ENCODE measurements at places on chromosomes 6 and 20. TPM values are rescaled to one million over a fixed set of nuclear protein-coding genes. Genes with fewer than 3 reads are reported as not detected.

Gene ANGPT4
- 0.06 TPM for total RNA-seq

Gene UBD
- total RNA-seq, result not detected

Gene BTN1A1
- total RNA-seq, result not detected

Gene PRSS35
- total RNA-seq, result 4.5 TPM

Gene INSM1
- total RNA-seq, result 0.28 TPM

Gene FOXF2
- total RNA-seq, result not detected

Gene APCDD1L
- not detected for total RNA-seq

DNA sequence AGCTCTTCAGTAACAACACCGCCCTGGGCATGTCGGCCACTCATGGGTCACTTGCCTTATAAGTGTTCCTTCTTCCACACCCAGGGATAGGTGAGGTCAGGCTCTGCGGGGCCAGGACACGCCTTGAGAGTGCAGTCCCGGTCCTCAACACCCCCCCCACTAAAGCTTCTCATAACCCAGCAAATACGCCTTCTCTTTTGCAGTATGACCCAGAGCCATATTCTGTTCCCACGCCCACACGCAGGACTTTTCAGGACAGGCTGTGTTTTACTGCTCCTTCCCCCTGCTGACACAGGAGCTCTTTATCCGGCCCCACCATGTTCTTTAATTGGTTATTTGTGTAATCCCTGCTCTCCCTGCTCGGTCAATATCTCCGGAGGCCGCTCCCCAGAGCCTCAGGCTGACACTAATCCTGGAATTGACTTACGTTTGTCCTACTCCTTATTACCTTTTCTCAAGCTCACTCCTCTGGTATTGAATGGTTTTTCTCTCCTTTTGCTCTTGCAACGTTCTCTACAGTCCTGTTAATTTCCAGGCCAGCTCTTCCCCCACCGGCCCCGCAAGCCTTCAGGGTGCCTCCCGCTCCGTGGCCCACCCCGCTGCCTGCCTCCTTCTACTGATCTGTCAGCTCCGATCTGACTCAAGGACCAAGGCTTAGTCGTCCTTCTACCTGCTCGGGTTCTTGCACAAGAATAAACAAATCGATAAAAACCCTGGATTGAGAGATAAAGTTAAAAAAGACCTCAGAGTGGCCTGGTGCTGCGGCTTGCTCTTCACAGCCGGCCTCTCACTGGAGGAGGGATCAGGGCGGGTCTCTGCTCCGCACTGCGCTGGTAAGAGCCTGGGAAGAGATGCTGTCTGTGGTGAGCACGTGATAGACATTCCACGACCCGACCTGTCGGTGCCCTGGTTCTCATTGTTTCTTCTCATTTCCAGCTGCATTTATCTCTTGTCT lies 357.5 kb downstream of the ZFAND3 start:
- no peak overlapping the region for H3K27ac ChIP-seq
- DNase-seq, result peak; percentile 56
- no peak overlapping the region for H3K4me3 ChIP-seq
- no peaks in the 10 kb centered on the region for H3K36me3 ChIP-seq
- H3K27me3 ChIP-seq, result no peaks in the 10 kb centered on the region

DNA sequence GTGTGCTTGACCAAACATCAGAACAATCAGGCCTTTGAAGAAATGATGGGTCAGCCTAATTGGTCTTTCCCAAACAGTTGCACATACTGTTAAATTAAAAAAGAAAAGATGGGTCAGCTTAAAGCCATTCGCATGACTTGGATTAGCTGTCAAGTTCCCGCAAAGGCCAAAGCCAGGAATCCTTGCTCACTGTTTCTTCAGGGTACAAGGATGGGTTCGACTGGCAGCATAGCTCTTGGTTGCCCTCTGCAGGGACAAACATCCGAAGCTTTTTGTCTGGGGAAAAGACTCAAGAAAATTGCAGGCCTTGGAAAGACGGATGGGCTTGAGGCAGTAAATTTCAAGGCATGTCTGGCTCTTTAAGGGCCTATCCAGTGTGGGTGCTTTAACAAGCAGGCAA lies 168.0 kb downstream of the HDGFL1 start:
- no peaks in the 10 kb centered on the region for H3K27me3 ChIP-seq
- peaks cover 8% of the 10 kb centered on the region for H3K4me1 ChIP-seq
- no peak overlapping the region for H3K27ac ChIP-seq

- no peak overlapping the region for H3K4me3 ChIP-seq
- no peaks in the 10 kb centered on the region for H3K27me3 ChIP-seq
- no peaks in the 10 kb centered on the region for H3K36me3 ChIP-seq
- no peak overlapping the region for H3K27ac ChIP-seq
- DNase-seq, result no peak
- H3K4me1 ChIP-seq, result peaks cover 6% of the 10 kb centered on the region
Observed at GRCh38 chr6:11140056-11140455, 28.5 kb upstream of the ERVFRD-1 start.

- H3K36me3 ChIP-seq, result no peaks in the 10 kb centered on the region
- H3K4me1 ChIP-seq, result no peaks in the 10 kb centered on the region
- H3K27me3 ChIP-seq, result no peaks in the 10 kb centered on the region
- DNase-seq, result no peak
- no peak overlapping the region for H3K4me3 ChIP-seq
Observed at GRCh38 chr6:81265106-81265505, 487.4 kb downstream of the TENT5A start.

DNA sequence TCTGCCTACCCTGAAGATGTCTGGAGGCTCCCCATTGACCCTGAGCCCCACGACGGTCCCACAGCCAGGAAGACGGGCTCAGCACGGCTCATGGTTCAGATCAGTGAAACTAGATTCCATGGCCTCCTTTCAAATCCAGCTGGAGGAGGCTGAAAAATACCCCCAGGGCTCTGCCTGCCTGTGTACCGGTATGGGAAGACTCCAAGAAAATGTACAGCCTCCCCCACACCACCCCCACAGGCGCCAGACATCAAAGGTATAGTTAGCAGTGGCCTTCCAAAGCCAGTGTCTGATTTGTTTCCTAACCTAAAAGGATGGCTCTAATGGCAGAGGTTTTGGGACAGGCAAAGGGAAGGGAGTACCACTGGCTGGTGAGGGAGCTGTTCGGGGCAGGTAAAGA lies 86.2 kb upstream of the SNAP25 start:
- no peak overlapping the region for H3K4me3 ChIP-seq
- H3K27me3 ChIP-seq, result no peaks in the 10 kb centered on the region
- H3K27ac ChIP-seq, result no peak overlapping the region
- H3K36me3 ChIP-seq, result no peaks in the 10 kb centered on the region
- H3K4me1 ChIP-seq, result peaks cover 7% of the 10 kb centered on the region

DNA sequence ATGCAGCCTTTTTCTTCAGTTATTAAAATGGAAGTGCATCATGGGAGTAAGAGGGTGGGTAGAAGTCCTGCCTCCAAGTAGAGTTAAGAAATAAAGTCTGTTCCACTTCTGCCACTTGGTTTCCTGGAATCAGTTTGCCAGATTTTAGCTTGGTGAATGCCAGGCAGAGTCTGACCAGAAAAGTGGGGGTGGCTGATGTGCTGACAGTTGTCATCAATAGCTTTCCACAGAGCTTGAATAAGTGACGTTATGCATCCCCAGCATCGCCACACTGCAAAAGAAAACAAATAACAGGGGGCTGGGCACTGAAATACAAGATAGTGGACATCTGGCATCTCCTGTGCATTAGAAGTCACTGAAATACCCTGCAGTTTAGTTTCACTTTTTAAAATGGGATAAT lies 30.8 kb upstream of the CEP162 start:
- no peak overlapping the region for H3K27ac ChIP-seq
- no peak for DNase-seq
- no peaks in the 10 kb centered on the region for H3K27me3 ChIP-seq
- H3K4me1 ChIP-seq, result no peaks in the 10 kb centered on the region

- H3K27me3 ChIP-seq, result no peaks in the 10 kb centered on the region
- H3K4me3 ChIP-seq, result no peak overlapping the region
- DNase-seq, result no peak
- H3K4me1 ChIP-seq, result no peaks in the 10 kb centered on the region
- no peak overlapping the region for H3K27ac ChIP-seq
Observed at GRCh38 chr6:109295109-109295773, 87.0 kb downstream of the CD164 start.

GRCh38 chr20:10347086-10347880 lies 86.7 kb downstream of the MKKS start:
- DNase-seq, result no peak
- no peak overlapping the region for H3K27ac ChIP-seq
- peaks cover 3% of the 10 kb centered on the region for H3K4me1 ChIP-seq
- H3K4me3 ChIP-seq, result no peak overlapping the region
- no peaks in the 10 kb centered on the region for H3K27me3 ChIP-seq

- no peaks in the 10 kb centered on the region for H3K4me1 ChIP-seq
- no peak overlapping the region for H3K4me3 ChIP-seq
- H3K27ac ChIP-seq, result no peak overlapping the region
- H3K27me3 ChIP-seq, result no peaks in the 10 kb centered on the region
Observed at GRCh38 chr6:129130106-129130505, 247.2 kb downstream of the LAMA2 start.

GRCh38 chr6:34534146-34534545 lies 22.0 kb downstream of the SPDEF start:
- H3K27ac ChIP-seq, result no peak overlapping the region
- H3K36me3 ChIP-seq, result no peaks in the 10 kb centered on the region
- H3K4me1 ChIP-seq, result no peaks in the 10 kb centered on the region
- DNase-seq, result no peak

- no peaks in the 10 kb centered on the region for H3K36me3 ChIP-seq
- H3K27ac ChIP-seq, result no peak overlapping the region
- no peak for DNase-seq
- no peaks in the 10 kb centered on the region for H3K27me3 ChIP-seq
- no peaks in the 10 kb centered on the region for H3K4me1 ChIP-seq
Observed at GRCh38 chr20:42007251-42007650, 389.1 kb upstream of the CHD6 start.

- H3K36me3 ChIP-seq, result no peaks in the 10 kb centered on the region
- H3K27ac ChIP-seq, result no peak overlapping the region
- no peak overlapping the region for H3K4me3 ChIP-seq
- DNase-seq, result no peak
- H3K27me3 ChIP-seq, result no peaks in the 10 kb centered on the region
Observed at GRCh38 chr20:1631309-1632151, 11.7 kb upstream of the SIRPB1 start.

GRCh38 chr20:2838170-2838797 lies 2.2 kb downstream of the PCED1A start:
- no peaks in the 10 kb centered on the region for H3K36me3 ChIP-seq
- H3K27ac ChIP-seq, result no peak overlapping the region
- no peaks in the 10 kb centered on the region for H3K27me3 ChIP-seq
- peaks cover 6% of the 10 kb centered on the region for H3K4me1 ChIP-seq

- no peak overlapping the region for H3K27ac ChIP-seq
- H3K36me3 ChIP-seq, result no peaks in the 10 kb centered on the region
- peaks cover 98% of the 10 kb centered on the region for H3K27me3 ChIP-seq
- peaks cover 44% of the 10 kb centered on the region for H3K4me1 ChIP-seq
- peak; percentile 61 for DNase-seq
Observed at GRCh38 chr6:41426438-41426851, 91.0 kb downstream of the NCR2 start.

- H3K4me1 ChIP-seq, result peaks cover 16% of the 10 kb centered on the region
- H3K36me3 ChIP-seq, result no peaks in the 10 kb centered on the region
- H3K27me3 ChIP-seq, result no peaks in the 10 kb centered on the region
- no peak overlapping the region for H3K27ac ChIP-seq
- DNase-seq, result no peak
Observed at GRCh38 chr6:138533667-138534066, 34.4 kb upstream of the NHSL1 start.

- no peak for DNase-seq
- H3K27ac ChIP-seq, result no peak overlapping the region
- no peaks in the 10 kb centered on the region for H3K27me3 ChIP-seq
- H3K4me3 ChIP-seq, result no peak overlapping the region
Observed at GRCh38 chr6:12331474-12331873, 41.3 kb downstream of the EDN1 start.

GRCh38 chr6:132153221-132153898 lies 202.2 kb upstream of the CCN2 start:
- no peak overlapping the region for H3K4me3 ChIP-seq
- no peaks in the 10 kb centered on the region for H3K27me3 ChIP-seq
- H3K36me3 ChIP-seq, result no peaks in the 10 kb centered on the region

DNA sequence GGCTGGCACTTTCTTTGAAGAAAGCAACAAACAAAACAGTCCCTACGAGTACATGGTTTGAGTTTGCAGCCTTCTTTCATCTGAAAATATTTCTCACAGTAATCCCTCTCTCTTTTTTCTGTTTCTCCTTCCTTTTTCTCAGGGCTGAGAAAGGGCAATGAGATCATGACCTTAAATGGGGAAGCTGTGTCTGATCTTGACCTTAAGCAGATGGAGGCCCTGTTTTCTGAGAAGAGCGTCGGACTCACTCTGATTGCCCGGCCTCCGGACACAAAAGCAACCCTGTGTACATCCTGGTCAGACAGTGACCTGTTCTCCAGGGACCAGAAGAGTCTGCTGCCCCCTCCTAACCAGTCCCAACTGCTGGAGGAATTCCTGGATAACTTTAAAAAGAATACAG lies 80.7 kb upstream of the CLDN20 start:
- no peaks in the 10 kb centered on the region for H3K27me3 ChIP-seq
- H3K27ac ChIP-seq, result no peak overlapping the region
- H3K36me3 ChIP-seq, result no peaks in the 10 kb centered on the region
- H3K4me1 ChIP-seq, result peaks cover 4% of the 10 kb centered on the region
- H3K4me3 ChIP-seq, result no peak overlapping the region

DNA sequence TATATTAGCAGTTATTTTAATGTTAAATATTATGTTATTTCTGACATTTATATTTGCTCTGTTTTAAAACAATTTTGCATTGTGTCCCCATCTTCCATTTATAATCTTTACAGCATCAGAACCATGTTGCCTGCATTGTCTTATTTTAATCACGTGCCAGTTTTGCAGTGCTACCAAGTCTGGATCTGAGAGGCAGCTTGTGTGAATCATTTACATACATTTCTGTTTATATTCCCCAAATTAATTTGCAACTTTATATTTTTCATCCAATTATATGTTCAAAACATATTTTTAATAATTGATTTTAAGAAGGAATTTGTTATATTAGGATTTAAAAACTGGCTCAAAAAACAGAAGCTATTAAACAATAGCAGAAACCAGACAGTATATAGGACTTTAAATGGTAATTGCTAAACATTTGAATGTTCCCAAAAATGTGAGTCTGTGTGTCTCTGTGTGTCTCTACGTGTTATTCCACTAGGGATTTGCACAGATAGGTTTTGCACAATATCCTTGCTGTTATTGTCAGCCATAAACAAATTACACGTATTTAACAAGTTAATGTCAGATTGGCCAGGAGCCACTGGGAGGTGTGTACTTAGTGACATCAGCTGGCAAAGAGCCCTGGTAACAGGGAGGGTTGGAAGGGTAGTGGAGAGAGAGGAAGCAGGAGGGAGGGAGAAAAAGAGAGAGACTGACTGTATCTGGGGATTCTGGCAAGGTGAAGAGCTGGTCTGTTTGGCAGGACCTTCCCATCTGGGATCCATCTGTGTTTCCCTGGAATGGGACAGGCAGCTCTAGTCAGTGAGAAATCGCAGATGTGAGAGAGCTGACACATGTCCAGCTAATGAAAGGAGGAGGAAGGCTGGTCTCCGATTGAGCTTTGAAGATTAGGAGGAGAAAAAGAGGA lies 72.1 kb downstream of the CBFA2T2 start:
- H3K27me3 ChIP-seq, result no peaks in the 10 kb centered on the region
- H3K4me3 ChIP-seq, result no peak overlapping the region
- H3K27ac ChIP-seq, result no peak overlapping the region
- H3K4me1 ChIP-seq, result no peaks in the 10 kb centered on the region

Data from neural progenitor cell (in vitro differentiated cells).